ENCODE measurements at places on chromosomes 7 and 10.

DNA sequence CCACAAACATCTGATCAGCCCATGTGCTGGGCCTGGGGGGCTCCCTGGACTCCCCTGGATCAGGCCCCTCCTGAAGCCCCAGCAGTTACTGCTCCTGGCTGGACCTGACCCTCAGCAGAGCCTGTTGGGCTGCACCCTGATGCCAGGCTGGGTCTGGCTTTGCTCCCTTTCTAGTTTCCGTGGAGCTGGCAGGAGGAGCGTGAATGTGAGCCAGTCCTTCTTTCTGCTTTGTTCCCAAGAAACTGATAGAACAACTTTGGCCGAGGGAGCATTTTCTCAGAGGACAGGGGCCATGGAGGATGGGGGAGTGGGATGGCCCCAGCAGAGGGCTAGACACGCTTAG, 128.2 kb downstream of the NEURL1 start:
- DNase-seq, result no peak

GRCh38 chr7:93378131-93378760, 146.1 kb downstream of the VPS50 start:
- no peak for DNase-seq

DNA sequence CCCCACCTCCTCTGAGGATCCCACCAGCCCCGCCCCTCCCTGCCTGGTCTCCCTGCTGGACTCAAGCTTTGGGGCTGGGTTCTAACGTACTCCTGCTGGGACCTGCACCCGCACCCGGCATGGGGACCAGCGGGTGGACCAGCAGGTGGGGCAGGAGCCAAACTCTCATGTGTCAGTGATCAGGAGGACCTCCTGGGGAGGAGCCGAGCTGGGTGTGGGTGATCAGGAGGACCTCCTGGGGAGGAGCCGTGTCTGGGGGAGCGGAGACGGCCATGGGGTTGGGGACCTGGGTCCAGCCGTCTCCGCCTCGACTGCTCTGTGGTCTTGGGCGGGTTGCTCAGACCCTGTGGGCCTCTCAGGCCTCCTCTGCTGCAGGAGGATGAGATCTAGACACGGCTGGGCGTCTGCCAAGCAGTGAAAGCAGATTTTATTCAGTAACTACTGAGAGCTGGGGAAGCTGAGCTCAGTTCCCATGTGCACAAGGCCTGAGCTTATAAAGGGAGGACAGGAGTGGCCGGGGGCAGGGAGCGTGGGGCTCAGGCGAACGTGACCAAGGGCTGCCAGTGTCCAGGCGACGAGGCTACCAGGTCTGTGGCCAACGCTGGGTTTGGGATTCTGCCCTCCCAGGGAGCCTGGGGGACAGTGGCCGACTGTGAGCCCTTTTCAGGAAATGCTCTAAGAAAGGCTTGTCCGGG, 33.6 kb upstream of the UTF1 start:
- DNase-seq, result no peak

DNA sequence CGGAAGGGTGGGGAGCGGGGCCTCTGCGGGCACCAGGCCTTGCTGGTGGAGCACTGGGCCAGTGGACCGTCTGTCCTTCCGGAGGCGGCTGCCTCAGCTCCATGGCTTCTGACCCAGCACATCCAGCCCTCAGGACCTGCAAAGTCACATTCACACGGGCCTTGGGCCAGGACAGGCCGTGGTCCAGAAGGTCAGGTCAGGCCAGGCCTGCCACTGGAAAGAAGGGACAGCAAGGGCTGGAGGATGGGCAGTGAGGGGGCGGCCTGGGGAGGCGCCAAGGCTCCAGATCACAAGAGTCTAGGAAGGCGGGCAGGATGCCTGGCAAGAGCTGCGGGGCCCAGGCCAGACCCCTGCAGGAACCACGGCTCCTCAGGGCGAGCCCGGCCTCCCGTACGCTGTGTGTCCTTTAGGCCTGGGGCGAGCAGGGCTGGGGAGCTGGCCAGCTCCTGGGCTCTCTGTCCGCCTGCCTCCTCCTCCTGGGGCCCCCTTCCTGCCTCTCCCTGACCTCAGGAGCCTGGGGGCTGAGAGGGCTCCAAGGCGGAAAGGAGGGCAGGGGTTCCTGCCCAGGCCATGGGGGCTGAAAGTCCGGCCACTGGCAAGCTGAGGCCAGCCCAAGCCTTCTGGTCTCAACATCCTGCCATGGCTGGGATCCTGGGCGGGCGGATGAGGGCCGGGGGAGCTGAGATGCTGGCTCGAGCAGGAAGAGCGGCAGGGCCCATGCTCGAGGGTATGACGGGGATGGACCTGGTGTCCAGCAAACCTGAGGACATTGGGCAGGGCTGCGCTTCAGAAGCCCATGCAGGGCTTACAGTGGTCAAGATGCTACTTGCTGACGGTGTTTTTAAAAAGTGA, 225.8 kb downstream of the ELFN1 start:
- no peak for DNase-seq

- no peak for DNase-seq
Observed at GRCh38 chr10:119401671-119402395, 140.7 kb downstream of the RGS10 start.

DNA sequence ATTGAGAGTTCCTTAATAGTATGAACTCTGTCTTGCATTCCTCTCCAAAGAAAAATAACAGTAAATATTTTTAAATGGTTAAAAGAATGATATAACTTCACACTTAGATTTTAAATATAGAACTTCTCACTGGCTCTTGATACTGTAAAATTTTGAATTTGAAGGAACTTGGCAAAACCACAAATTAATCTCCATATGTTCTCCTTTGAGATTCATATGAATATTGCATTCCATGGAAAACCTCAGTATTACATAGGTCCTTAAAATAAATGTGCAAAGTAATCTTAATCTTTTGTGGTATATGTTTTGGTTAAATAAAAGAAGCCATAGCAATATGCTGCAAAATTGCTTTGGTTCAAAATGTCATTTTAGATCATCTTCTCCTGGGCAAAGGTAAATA, 1137.6 kb upstream of the LRRTM3 start:
- no peak for DNase-seq

- peak; percentile 70 for DNase-seq
Observed at GRCh38 chr10:74585231-74586087, 240.9 kb upstream of the KAT6B start.

DNA sequence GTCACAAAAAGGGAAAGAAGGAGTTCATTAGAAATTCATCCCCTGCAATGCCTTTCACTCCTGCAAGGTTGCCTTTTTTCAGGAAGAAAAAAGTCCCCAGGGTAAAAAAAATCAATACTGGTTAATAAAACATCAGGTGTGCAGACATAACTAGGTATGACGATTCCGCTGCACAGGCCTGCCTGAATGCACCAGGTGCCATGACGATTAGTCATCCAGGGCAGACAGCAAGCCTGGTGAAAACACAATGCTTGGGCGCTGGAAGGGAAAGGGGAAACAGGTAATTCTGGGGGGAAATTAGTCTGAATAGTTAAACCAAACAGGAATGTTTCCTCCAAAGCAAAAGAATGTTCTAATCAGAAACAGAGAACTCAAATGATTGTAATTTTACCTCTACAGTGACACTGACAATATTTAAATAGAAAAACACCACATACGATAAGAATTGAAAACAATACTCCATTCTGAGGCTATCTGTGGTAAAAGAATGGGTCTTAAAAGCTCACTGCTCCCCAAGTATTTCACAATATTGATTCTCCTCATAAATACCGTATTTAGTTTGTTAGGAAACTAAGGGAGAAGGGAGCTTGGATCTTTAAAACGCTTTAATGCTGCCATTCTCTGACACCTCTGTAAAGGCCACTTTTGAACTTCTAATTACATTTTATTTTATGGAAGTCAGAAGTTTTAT, 45.2 kb downstream of the VPS41 start:
- no peak for DNase-seq

DNA sequence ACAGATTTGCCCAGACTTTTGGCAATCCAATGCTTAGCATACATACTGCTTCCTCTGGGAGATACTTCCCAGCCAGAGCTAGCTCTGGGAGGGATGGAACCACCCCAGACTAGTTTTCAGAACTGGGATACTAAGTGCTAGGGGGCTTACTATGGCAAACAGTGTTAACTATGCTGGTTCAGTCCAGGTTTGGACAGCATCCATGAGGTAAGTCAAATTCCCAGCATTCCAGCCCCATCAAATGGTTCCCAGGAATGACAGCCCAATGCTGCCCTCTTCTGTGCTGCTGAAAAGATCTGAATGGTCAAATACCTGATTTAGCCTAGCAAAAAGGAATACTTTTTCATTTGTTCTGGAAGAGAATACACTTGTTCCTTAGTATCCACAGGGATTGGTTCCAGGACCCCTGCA, 141.7 kb upstream of the CCDC6 start:
- DNase-seq, result no peak

Data from central memory CD4-positive, alpha-beta T cell (primary cell).